ENCODE measurements at places on chromosomes 5 and 9.

- DNase-seq, result no peak
Observed at GRCh38 chr5:13921578-13921977, 22.9 kb downstream of the DNAH5 start.

- no peak for DNase-seq
Observed at GRCh38 chr5:172533399-172534228, 79.3 kb upstream of the SH3PXD2B start.

DNA sequence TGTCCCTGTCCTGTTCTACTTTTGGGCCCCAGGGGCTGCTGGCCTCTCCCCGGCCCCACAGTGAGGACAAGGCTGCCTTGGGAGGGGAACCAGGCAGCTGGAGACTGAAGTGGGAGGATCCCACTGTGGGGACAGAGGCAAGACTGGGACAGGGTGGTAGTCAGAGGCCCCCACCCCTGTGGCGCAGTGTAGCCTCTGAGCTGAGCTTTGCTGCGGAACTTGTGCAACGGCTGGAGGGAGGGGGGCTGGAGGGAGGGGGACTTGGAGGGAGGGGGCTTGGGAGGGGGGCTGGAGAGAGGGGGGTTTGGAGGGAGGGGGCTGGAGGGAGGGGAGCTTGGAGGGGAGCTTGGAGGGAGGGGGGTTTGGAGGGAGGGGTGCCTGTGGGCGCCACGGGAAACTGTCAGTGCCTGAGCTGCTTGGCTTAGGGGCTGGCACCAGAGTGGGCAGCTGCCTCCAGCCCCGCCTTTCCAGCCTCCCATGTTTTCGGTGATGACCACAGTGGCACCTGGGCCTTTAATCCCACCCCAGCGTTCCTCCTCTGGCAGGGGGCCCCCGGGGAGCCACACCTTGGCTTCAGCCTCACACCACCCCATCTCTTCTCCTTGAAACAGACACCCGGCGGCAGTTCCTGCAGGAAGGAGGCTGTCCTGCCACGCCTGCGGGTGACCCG lies 2.3 kb upstream of the FUT7 start:
- no peak for DNase-seq

DNA sequence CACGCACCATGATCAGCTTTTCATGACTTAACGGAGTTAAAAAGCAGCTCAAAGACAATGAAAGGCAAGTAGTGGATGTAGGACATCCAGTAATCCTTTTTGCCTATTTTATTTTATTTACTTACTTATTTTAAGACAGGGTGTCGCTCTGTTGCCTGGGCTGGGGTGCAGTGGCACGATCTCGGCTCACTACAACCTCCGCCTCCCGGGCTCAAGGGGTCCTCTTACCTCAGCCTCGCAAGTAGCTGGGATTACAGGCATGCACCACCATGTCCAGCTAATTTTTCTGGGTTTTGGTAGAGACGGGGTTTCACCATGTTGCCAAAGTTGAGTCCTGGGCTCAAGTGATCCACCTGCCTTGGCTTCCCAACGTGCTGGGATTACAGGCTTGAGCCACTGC lies 148.9 kb downstream of the DAB2IP start:
- DNase-seq, result no peak

GRCh38 chr9:14306672-14307660 lies 7.0 kb downstream of the NFIB start:
- DNase-seq, result no peak
